Amniotic stem cell (primary cell): ENCODE measurements at places on chromosomes 3 and 15.

- DNase-seq: no peak
These were observed 465.1 kb upstream of the PDZRN3 start for GRCh38 chr3:74089814-74090213.

GRCh38 chr15:68470976-68471375 lies 39.0 kb upstream of the ITGA11 start:
- no peak for DNase-seq

GRCh38 chr3:194487289-194488054 lies 670 bp upstream of the ATP13A3 start:
- no peak for DNase-seq

- DNase-seq: no peak
These were observed 15.5 kb upstream of the PRSS50 start for GRCh38 chr3:46733026-46733800.

DNA sequence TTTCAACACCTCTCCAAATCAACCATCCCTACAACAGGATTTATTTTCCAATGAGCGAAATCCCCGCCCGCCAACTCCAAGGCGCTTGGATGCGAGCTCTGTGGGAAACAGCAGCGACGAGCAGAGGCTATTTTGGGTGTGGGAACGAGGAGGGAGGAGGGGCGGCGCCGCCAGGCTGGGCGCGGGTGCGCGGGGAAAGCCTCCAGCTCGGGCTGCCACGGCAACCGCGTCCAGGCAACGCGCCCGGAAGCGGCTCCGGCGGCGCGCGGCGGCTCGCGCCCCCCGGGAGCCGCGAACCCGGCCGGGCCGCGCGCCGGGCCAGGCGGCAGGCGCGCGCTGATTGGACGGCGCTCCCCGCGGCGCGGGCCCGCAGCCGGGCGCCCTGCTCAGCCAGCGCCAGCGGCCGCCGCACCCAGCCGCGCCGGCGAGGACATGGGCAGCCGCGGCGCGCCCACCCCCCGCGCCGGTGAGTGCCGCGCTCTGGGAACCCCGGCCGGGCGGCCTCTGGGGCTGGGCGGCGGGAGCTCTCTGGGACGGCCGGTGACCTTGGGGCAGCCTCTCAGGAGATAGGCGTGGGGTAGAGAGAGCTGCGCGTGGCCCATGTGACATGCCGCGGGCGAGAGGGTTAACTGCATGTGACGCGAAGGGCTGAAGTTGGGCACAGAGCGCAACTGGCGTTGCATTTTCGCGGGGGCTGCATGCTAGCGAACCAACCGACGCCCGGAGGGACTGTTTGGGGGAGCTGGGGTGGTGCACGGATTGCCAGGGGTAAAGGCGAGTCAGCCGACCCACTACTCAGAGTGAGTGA lies at the start of gene FAM81A:
TSS of gene FAM81A (plus strand) at position 370 of the 808 bp plus-strand sequence. CDS start 20,441 bp downstream, outside the sequence.
- DNase-seq: peak; percentile 60

GRCh38 chr15:48493084-48493762 lies 152.3 kb downstream of the FBN1 start:
- DNase-seq: peak; percentile 78

DNA sequence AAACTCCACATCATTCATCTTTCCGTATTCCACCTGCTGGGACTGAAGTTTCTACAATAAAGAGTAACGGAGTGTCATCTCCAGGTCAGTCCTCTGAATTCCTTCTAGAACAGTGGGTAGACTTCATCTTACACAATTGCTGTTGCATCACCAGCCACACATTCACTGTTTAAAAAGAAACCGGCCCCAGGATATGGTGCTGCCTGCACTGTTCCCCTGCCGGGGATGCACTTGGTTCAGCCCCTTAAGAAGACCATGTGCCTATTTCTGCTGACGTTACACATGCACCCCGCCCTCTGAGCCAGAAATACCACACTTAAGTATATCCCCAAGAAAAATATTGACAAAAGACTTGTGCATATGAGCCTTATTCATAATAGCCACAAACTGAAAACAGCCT lies 233.4 kb downstream of the FEZF2 start:
- DNase-seq: no peak

DNA sequence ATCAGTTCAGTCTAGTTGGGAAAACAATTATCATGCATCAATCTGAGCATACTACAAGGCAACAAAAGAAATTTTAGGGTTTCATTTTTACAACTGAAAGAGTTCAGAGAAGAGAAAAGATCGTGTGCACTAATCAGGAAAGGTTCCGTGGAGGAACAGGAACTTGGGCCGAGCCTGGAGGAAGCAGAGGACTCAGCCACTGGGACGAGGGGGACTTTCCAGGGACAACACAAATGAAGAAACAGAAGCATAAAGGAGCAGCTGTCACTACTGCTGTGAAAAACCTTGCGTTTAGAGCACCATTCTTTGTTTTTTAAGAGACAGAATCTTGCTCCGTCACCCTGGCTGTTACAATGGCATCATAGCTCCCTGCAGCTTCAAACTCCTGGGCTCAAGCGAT lies 60.5 kb downstream of the MYO1E start:
- no peak for DNase-seq

DNA sequence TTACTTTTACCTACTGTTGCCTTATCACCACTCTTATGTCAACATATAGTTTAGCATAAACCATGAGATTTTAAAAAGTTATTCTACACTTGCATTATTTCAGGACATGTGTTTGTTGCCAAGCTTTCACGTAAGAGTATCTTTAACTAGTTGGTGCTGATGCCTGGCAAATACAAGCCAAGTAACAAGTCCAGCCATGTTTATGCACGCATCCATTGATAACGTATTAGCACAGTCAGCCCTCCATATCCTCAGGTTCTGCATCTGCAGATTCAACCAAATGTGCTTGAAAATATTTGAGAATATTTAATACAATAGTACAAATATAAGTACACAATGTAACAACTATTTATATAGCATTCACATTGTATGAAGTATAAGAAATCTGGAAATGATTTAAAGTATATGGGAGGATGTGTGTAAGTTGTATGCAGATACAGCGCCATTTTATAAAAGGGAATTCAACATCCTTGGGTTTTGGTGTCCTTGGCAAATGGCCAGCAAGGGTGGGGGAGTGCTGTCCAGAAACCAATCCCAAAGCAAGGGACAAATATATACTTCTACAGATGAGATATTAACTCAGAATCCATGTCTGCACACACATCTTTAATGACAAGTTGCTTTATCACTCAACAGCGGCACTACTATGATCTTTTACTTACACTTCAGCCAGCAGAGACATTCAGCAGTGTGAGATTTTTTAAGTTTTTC lies 8.7 kb upstream of the SETD5 start:
- no peak for DNase-seq

DNA sequence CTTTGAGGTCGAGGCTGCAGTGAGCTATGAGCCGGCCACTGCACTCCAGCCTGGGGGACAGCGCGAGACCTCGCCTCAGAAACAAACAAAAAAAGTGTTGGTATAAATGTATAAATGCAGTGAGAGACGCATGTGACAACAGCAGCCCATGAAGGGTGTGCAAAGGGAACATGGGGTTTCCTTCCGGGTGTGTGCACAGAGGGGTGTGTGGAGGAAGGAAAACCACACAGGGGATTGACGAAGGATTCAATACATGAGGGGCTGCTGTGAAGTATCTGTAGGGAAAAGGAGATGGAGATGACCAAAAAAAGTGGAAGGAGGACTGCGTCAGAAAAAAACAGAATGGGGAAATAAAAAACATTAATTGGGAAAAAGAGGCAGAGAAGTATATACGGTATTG lies 1.1 kb downstream of the MTFMT start:
- DNase-seq: no peak

DNA sequence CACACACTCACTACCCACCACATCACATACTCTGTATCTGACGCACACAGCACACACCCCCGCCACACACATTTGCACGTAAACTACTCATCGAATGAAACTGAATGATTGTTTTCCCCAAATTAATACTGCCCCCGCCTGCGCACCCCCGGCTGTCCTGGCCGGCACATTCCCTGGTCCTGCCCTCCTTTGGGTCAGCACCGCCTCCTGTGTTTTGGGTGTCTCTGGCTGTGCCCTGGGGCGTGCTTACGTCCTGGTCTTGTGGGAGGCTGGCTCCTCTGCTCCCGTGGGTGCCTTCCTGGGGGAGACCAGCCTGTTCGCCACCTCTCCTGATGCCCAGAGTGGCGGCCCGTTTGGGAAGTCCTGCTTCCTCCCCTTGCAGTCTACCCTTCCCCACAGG lies 30.2 kb downstream of the APBA2 start:
- no peak for DNase-seq

GRCh38 chr3:98246142-98246541 lies 17.9 kb upstream of the OR5H6 start:
- DNase-seq: no peak

DNA sequence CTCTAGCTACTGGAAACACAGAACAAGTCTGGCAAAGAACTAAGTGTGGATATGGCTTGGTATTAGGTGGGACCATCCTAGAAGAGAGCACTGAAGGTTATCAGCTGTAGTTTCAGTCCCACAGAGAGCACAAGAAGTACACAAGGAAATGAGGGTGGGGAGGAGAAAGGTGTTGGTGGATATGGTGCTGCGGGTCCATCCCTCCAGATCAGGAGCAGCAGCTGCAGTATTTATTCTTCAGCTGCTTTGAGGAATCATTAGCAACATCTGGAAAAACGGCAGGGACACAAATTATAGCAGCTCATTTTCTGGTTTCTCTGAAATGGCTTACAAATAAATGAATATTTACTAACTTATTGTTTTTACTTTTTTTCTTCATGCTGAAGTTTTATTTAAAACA lies 29.0 kb downstream of the CD80 start:
- no peak for DNase-seq

DNA sequence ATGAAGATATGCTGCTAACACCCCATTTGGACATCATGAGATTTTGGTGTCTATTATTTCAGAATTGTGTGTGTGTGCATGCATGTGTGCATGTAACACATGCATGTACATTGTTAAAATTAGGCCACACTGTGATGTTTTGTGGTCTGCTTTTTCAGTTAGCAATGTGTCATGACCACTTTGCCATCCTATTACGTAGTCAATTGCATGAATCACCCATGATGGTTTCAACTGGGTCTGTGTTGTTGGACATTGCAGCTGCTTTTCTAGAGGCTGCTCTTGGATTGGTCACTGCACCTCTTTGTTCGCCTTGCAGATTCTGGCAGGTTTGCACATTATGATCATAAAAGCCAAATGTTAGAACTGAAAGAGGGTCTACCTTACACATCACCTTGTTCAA lies 101.0 kb upstream of the THBS1 start:
- DNase-seq: no peak

DNA sequence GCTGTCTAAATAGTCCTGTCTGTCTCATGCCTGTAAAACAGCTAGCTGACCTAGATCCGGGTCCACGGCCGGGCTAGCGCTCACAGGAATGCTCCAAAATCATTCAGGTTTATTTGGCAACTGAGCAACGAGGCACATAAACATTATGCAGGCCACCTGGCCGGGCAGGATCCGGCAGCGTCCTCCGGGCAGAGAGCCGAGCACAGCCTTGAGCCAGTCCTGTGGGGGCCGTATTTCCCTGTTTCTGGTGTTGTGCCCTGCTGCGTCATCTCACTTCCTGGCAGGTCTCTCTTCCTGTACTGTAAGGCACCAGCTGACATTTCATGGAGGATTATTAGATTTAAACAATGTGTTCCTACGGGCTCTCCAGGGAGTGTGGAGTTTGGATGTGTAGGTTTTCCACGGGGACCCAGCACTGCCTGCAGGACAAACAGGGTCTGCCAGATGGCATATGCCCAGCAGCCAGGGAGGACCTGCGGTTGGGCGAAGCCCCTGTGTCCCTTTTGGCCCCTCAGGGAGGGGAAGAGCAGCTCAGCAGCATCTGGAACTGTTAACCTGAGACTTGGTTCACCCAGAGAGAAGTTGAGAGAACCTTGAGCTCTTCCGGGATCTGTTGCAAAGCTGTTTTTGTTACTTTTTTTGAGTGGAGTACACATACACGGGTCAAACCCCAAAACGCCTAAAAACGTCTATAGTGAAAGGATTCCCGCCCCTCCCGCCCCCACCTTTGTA lies 16.6 kb upstream of the LRRK1 start:
- no peak for DNase-seq

DNA sequence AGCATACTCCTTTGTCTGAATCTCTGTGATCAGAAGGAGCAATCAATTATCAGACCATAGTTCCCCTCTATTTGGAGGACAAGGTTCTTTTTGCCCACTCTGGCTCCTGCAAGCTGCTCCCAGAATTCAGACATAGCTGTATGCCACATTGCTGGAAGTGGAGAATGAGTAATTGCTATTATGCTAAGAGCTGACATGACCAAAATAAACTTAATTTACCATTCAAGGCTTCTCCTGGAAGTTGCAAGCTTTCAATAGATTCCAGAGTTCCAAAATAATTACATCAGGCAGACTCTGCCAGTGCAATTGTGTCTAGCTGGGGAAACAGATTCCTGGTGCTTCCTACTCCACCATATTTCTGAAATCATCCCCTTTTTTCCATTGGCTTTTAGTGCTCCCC lies 7.6 kb upstream of the DRD3 start:
- no peak for DNase-seq

DNA sequence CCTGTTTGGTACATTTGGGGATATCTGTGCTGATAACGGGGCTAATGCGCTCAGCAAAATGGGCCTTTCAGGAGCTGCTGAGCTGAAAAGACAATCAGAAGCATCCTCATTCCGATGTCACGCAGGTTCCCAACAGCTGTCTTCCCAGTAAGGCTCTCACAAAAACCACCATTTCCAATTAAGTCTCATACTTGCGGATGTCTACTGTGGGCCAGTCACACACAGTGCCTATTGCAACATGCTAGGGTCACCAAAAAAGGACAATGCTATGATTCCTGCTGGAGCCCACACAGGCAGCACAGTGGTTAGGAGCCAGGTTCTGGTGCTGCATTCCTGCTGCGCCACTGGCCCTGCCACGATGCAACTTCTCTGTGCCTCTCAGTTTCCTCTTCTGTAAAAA lies 16.4 kb upstream of the LDHAL6B start:
- no peak for DNase-seq

- DNase-seq: no peak
These were observed 41.7 kb downstream of the ARIH1 start for GRCh38 chr15:72515591-72516389.

GRCh38 chr3:32184187-32184730 lies 54.2 kb upstream of the CMTM8 start:
- no peak for DNase-seq

DNA sequence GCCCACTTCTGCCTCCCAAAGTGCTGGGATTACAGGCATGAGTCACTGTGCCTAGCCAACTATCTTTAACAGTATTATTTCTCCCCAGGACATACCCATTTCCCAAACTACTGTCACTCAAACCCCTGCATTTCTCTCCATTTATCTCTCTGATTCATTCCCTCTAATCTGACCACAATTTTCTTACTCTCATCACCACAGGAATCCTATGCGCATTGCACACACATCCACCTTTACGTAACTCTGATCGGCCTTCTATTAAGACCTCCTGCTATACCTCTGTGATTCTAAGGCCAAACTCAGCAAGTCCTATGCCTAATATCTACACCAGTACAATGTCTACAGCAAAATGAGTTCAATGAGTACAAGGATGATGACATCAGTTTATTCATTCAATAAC lies 235.0 kb downstream of the ULK4 start:
- no peak for DNase-seq
